ENCODE measurements at places on chromosomes 7 and 10.
A peak's percentile ranks its signal among the peaks of the same experiment; 100 is the strongest.

GRCh38 chr7:16491148-16491547 is 25.6 kb upstream of the SOSTDC1 start:
- DNase-seq, result no peak

- peak; percentile 85 for DNase-seq
Observed at GRCh38 chr10:119655566-119656001, 4.4 kb downstream of the BAG3 start.

- DNase-seq, result no peak
Observed at GRCh38 chr7:105647591-105647990, 66.3 kb upstream of the EFCAB10 start.

DNA sequence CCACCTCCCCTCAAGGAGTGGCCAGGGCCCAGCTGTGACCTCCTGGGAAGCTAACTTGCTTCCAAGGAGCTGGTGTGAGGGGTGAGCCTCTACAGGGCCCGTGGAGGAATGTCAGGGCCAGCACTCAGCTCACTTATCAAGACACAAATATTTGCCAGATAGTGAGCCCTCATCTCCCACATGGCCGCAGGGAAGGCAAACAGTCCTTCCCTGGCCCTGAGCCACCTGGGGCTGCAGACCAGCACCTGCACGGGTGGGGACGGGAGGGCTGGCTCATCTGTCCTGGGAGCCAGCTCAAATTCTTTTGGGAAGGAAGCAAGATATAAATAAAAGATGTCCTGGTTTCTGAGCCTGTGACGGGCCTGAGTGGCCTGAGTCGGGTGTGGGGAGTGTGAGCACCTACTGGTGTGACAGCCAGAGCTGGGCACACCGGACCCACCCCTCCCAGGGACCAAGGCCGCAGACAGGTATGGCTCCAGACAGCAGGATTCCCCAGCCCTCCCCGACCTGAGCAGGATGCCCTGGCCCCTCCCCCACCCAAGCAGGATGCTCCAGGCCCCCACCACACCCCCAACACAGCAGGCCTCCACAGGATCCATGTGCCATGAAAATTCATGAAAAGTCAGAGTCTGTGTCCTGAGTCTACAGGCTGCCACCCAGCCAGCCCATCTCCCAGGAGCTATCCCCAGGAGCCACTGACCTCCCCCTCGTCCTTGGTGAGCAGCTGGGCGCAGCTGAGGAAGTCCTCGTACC is 148.0 kb downstream of the MAPK8 start:
- no peak for DNase-seq

DNA sequence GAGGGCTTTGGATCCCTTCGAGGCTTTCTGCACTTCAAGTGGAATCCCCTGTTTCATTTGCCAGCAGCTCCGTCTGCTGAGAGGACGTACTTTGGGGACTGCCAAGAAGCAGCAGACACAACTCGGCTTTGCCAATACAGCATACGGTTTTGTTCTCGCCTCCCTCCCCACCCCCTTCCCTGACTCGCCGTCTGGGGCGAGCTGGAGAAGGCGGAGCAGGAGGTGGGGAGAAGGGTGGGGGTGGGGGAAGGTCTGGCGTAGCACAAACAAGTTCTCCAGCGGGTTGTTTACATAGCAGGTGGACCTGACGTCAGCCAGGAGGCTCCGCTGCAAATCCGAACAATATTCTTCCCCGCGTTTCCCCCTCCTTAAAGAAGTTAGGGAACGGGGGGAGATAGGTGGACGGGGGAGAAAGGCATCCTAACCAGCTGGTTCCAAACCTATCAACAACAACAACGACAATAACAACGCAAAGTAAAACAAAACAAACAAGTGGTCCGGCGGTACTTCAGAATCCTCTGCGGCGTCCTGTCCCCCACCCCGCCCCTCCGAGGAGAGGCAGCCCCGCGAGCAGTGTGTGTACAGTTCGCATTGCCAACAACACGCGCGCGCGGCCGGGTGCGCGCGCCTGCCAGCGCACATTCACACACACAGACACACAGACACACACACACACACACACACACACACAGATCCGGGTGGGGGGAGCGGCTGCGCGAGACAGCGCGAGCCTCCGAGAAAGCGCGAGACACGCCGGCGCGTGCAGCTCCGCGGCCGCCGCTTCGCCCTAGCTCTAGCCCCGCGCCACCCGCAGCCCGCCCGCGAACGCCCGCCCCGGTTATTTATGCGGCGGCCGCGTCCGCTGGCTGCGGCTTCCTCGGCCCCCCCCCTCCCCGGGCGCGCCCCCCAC is 167.0 kb upstream of the PPP1R3A start:
- peak; percentile 77 for DNase-seq

DNA sequence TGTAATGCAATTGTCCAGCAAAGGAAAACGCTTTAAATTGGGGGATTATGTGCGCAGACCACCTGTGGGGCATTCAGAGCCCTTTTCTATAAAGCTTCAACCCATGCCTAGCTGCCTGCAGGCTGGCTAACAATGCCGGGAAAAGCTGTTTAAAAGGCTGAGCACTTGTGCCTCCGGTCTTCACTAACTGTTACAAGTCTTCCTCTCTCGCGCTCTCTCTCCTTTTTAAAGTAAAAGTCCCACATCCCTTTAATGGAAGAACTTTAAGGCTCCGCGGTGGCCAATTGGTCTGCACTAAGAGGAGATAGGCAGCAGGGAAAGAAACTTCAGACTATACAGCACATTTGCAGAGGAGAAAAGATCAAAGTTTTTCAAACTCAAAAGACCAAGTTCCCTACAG is 4.6 kb downstream of the FZD8 start:
- DNase-seq, result no peak

DNA sequence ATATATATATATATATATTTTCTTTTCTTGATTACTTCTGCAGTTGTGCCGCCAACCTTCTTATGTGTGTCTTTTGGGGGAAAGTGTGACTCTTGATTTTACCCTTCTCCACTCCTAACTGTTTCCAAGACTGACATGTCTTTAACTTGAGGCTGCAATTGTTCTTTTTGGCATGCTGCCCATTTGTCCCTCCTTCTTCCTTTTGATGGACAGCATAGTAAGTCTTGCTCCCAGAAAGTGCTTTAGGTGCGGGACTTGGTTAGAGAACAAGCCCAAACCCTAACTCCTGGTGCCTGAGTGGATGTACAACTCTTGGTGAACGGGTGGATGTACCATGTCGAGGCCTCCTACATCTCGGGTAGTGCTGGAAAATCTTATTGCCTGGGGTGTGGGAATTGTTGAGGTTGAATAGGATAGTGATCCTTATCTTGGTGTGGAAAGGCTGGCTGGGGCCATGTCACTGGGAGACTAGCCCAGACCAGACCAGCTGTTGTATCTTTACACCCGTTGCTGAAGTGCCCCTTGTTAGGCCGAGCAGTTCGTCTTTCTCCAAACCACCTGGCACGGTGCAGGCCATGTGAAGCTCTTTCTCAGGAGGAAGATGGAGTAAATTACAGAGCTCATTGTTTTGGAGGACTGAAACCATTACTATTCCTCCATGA is 16.3 kb downstream of the TCF7L2 start:
- DNase-seq, result no peak

- no peak for DNase-seq
Observed at GRCh38 chr10:35889971-35890675, 248.0 kb upstream of the FZD8 start.

DNA sequence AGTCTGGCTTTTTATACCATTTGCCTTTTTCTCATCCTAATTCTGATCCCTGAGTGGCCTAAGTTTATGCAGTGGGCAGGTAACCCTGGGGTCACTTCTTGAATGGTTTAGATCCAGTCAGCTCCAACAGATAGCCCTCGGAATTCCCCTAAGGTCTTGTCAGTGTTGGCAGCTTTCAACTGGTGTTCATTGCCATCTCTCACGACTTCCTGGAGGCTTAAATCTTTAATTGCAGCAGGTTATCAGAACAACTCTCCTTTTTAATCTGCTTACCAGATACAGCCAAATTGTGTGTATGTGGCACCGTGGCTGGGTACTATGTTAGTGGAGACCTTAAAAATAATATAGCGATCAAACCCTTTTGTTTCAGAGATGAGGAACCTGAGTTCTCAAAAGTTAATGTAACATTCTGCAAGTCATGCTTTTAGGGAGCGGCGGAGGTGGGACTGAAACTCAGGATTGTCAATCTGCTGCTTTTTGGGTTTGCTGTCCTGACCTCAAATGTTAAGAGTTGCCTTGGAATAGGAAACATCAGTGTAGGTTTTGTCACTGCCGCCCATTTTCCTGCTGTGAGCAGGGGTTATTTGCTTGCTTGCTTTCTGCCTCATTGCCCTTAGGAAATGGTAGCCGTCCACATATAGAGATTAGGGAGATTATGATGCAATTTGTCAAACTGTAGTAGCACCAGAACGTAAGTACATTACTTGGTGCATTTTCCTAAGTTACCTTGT is 818 bp downstream of the DLD start:
- DNase-seq, result no peak

- no peak for DNase-seq
Observed at GRCh38 chr10:85673270-85673669, 693.3 kb downstream of the GRID1 start.

GRCh38 chr10:15681076-15681475 is 38.6 kb downstream of the ITGA8 start:
- DNase-seq, result no peak

- DNase-seq, result no peak
Observed at GRCh38 chr7:79570903-79571302, 117.4 kb upstream of the MAGI2 start.

- no peak for DNase-seq
Observed at GRCh38 chr10:79496896-79497295, 15.4 kb upstream of the EIF5AL1 start.

DNA sequence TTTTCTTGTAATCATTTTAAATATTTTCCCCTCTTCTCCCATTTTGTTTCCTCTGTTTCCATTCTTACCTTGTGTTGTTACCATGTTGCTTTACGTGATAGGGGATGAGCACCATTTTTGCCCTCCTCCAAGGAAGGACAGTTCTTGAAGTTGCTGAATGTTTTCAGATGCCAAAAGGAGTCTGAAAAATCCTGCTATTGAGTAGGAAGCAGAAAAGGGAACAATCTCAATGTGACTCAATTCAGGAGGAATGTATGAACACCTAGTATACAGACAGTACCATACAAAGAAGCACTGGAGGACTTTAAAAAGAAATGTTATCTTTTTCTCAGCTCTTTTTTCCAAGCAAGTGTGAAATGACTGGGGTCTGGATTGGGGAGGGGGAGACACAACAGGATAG is 5.1 kb upstream of the NAMPT start:
- DNase-seq, result no peak

DNA sequence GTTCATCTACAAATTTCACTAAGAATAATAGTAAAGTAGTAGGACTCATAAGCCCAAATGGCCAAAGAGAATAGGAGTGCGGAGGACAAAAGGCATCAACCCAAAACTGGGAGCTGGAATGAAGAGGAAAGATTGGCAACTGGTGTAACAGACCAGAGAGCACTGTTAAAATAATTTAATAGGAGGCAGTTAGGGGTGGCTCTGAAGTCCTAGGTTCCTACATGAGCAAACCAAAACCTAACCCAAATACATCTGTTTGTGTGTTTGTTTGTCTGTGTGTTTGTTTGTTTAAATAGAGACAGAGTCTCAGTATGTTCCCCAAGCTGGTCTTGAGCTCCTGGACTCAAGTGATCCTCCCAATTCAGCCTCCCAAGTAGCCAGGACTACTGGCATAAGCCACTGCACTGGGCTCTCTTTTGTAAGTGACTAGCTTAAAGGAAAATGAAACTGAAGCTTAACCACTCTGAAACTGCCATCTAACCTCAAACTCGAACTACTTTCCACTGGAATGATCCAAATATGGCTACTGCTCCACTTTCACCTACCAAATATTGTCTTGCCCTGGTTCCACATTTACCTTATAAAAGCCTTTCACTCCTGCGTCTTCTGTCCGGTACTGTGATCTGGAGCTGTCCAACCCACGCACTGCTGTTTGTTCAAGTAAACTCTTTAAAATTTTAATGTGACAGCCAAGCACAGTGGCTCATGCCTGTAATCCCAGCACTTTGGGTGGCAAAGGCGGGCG is 94.9 kb downstream of the AKR1D1 start:
- DNase-seq, result no peak

GRCh38 chr7:3493499-3493898 is 192.4 kb downstream of the SDK1 start:
- peak; percentile 64 for DNase-seq

GRCh38 chr10:94266091-94266490 is 96.6 kb downstream of the NOC3L start:
- DNase-seq, result no peak

DNA sequence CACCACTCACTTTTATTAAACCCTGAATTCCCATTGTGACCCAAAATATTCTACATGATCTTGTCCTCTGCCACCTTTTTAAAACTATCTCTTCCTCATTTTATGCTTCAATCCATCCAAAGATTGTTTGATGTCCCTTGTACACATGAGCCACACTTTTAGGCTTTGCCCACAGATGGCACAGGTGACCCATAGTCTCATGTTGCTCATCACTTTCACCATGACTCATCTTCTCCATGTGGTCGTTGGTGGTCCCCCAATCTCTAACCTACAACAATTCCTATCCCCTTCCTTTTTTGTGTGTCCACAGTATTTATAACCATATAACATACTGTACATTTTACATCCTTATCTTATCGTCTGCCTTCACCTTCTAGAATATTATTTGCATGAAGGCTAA is 271.5 kb upstream of the ZWINT start:
- DNase-seq, result no peak

DNA sequence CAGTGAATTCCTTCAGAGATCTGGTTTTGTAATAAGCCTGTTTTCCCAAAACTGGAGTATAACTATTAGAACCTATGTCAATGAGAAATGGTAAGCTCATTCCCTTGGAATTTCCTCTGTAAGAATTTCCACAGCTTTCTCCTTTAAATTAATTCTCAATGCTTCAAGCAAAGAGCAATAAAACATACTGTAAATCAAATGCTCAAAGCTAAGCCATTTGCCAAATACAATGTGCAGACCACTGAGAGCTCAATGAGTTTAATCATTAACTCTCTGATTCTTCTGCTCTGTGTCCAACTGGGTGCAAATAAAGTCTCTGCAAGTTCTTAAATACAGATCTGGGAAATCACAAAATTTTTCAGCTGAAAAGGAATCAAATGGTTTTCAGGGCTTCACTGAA is 227.6 kb upstream of the IMMP2L start:
- no peak for DNase-seq

- no peak for DNase-seq
Observed at GRCh38 chr7:17015598-17016031, 133.8 kb upstream of the AGR3 start.

DNA sequence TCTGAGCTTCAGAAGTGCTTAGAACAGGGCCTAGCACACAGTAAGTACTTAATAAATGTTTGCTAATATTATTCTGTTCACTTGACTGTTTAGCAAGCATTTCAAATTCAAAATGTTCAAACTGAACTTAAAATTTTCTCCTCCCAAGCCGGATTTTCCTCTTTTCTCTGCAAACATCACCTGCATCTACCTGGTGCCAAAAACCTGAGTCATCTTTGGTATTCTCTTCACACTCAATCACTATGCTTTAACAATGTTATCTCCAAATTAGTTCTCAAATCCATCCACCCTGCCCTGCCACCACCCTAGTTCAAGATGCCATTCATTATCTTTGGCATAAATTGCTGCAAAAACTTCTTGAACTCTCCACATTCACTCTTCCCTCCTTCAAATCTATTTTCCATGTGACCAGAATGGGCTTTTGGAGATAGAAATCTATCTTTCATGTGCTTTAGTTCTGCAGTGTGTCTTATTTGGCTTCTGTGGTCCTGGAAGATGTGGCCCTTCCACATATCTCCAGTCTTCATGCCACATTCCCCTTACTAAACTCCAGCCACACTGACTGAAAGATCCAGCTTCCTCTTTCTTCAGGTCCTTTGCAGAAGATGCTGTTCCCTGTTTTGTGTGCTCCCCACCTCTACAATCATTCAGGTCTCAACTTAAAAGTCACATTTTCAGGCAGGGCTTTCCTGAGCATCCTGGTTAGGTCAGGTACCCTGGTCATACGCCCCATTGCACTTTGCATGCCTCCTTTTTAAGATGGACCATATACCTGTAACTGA is 2.0 kb downstream of the GGCT start:
- DNase-seq, result no peak

- DNase-seq, result no peak
Observed at GRCh38 chr7:8175929-8176369, 86.0 kb downstream of the ICA1 start.
